NCI-H2029 (cell line): ENCODE measurements at places on chromosomes 5 and 9.

DNA sequence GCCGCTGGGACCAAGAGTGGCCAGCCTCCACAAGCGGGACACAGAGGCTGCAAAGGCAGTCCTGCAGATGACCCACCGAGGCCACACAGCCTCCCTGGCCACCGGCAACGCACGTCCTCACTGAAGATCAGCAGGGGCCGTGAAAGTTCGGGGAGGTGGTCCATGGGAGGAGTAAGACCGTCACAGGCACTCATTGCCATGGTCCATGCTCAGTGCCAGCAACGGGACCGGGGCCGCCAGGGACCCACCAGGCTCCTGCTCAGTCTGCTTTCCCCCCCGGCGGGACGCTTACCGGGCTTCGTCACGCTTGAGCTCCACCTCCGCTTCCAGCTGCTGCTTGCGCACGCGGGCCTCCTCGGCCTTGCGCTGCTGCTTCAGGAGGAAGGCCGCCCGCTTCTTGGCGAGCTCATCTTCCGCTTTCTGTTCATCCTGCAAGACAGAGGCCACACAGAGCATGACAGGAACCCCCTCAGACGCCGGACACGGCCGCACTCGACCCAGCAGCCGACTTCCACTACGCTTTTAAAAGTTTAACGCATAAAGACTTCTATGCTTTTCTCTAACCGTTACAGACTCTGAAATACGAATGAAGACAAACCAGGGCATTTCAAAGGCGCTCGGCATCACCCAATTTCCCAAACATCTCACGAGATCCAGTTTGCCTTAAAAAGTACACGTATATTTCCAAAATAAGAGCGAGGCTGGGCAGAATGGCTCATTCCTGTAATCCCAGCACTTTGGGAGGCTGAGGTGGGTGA lies 88.4 kb downstream of the CAMSAP1 start:
- DNase-seq = no peak

GRCh38 chr9:106846857-106847256 lies 16.1 kb upstream of the ZNF462 start:
- no peak for DNase-seq

DNA sequence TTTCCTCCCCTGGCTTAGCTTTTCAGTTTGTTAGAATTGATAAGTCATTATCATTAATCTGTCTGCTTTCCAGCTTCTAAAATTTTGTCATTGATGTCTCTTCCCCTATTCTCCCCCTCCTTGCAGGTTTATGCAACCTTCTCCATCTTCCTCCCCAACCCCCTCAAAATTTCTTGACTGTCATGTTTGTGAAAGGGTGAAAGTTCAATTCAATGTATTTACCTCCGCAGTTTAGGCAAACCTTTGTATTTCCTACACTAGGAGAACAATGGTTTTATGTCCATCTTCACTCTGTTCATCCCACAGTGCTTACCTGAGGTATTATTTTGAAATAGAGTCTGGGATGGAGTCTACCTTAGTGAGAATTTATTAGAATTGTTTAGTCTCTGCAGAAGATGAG lies 117.9 kb downstream of the ALDH1A1 start:
- DNase-seq = no peak

GRCh38 chr5:157509587-157509986 lies 49.6 kb downstream of the NIPAL4 start:
- no peak for DNase-seq

- no peak for DNase-seq
Measured at GRCh38 chr9:81717747-81718077, 28.4 kb upstream of the TLE1 start.

GRCh38 chr5:97542469-97542868 lies 359.4 kb upstream of the RIOK2 start:
- DNase-seq = no peak

- no peak for DNase-seq
Measured at GRCh38 chr5:31942546-31942945, 231.6 kb downstream of the GOLPH3 start.

DNA sequence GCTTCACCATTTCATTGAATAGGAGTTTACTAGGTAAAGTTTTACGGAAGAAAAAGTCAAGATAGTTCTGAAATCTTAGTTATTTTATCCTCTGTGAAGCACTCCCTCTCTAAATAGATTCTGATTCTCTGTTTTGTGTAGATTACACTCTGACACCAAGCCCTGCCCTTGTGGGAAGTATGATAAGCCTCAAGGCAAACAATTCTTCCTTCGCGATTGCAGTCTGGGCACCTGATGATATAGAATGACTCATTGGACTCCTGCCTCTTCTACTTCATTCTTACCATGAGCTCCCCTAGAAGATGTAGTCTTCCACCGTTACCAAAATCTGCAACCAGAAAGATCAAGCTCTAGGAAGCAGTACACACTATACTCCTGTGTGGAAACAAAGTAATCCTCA lies 626.9 kb upstream of the PTGER4 start:
- no peak for DNase-seq

- no peak for DNase-seq
Measured at GRCh38 chr9:98658951-98659351, 49.8 kb downstream of the GABBR2 start.

DNA sequence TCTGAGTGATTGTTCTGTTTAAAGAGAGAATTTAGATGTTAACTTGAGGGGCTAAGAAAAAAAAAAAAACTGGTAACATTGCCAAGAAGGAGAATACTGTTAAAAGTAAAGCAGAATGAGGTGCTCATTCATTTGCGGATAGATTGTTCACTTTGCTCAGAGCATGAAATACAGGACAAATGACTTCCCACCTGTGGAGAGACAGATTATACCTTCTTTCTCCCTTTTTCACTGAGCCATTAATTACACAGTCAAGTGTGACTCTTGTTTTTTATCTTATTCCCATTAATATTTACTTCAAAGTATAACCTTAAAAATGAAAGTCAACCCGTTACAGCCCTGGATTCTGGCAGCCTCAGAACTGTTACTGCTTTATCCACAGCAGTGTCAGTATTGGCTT lies 264.5 kb downstream of the TAF11L14 start:
- no peak for DNase-seq

GRCh38 chr9:3447788-3448187 lies 78.0 kb downstream of the RFX3 start:
- no peak for DNase-seq

GRCh38 chr5:150320044-150320613 lies 17.4 kb upstream of the ARSI start:
- peak; percentile 37 for DNase-seq

- no peak for DNase-seq
Measured at GRCh38 chr5:126433701-126434100, 10.5 kb downstream of the GRAMD2B start.

DNA sequence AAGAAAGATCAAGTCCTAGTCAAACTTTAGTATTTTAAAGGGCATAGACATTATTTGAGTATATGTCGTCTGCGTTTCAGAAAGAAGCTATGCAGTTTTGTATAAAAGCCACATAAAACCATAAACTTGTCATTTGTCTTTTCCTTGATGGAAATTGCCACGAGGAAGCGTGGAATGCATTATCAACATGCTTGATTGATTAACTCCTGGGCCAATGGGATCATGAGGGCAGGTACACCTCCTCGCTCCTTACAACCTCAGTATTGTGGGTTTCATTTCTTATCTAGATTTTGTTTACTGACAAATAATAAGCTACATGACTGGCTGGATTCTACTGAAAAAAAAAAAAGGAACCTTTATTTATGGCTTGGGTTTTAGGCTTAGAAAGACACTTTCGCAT lies 122.5 kb upstream of the RFX3 start:
- DNase-seq = no peak

GRCh38 chr5:1516615-1517601 lies 6.9 kb downstream of the LPCAT1 start:
- no peak for DNase-seq

DNA sequence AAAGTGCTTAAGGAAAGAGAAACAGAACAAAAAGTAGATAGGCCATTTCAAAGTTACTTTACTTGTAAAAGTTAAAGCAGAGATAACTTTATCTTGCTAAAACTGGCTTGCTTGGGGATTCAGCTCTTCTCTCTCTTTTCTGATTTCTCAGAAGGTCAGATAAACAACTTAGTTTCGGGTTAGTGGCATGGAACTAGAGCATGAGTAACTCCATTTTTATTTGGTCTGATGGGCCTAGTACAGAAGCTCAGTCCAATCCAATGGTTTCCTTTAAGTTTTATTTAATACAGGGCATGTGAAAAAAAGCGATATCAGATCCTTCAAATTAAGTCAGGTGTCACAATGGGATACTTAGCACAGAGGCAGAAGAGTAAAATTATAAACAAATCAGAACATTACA lies 18.8 kb upstream of the GPBP1 start:
- DNase-seq = no peak

- no peak for DNase-seq
Measured at GRCh38 chr9:306907-307306, 92.2 kb downstream of the DOCK8 start.

- DNase-seq = no peak
Measured at GRCh38 chr5:138349852-138350562, 2.5 kb upstream of the KDM3B start.

DNA sequence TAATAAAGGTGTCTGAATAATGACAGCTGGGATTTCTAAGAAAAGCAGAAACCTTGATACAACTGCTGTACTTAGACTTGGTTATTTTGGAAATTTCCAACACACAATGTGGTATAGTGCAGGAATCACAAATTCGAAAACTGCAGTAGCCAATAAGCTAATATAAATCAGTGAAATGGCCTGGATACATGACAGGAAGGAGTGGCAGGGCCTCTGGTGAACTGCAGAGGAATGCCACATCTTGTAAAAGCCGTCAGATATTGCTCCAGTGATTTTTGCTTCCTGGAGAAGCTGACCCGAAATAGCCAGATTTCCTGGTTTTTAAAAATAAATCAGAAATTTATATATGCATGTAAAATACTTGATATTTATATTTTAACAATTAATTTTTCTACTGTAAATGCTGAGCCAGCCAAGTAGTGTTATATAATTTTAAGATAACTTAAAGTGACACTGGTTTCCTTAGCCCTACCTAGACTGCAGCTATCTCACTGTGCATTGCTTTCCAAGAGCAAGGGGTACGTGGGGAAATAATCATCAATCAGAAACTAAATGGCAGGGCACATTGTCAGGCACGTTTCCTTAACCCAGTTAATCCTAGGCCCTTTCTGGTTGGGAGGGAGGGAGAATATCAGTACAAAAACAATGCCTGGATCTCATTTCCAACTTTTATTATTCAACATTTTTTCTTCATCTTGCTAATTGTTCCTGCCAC lies 182.4 kb downstream of the RASEF start:
- no peak for DNase-seq

DNA sequence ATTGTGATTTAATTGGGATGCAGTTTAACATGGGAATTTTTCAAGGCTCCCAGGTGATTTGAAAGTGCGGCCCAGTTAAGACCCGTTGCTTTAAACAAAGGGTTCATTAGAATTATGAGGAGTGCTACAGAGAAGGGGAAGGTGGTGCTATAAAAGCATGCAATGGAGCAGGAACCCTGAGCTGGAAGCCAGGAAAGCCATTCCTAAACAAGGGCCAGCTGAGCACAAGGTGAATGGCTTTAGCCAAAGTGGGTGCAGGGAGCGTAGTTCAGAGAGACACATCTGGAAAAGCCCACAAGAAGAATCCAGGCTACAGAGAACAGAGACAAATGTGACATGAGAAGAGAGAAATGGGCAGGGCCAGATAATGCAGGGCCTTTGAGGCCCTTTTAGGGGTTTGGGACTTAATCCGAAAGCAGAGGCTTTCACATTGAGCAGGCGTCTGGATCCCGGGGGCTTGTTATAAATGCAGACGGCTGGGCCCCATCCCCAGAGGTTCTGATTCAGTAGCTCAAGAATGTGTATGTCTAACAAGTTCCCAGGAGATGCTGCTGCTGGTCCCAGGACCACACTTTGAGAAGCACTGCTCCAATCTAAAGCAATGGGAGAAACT lies 138.1 kb upstream of the WWC1 start:
- DNase-seq = no peak

DNA sequence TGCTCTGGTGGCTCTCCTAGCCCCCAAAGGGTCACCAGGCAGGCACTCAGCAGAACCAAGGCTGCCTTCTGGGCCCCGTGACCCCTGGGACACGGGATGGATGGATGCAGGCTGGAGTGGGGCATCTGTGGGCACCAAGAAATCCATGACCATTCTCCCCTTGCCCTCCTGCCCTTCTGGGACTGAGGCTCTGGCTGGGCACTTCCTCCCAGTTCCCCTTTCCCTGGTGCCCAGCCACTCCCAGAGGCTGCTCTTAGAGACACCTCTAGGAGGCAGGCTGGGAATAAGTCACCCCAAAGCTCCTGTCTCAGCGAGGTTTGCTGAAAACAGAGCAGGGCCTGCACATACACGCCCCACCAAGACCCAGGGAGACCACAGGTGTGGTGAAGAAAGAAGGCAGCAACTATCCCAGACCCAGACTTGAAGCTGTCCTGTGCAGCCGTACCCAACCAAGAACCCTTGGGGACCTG lies 943 bp downstream of the STING1 start:
- DNase-seq = no peak

DNA sequence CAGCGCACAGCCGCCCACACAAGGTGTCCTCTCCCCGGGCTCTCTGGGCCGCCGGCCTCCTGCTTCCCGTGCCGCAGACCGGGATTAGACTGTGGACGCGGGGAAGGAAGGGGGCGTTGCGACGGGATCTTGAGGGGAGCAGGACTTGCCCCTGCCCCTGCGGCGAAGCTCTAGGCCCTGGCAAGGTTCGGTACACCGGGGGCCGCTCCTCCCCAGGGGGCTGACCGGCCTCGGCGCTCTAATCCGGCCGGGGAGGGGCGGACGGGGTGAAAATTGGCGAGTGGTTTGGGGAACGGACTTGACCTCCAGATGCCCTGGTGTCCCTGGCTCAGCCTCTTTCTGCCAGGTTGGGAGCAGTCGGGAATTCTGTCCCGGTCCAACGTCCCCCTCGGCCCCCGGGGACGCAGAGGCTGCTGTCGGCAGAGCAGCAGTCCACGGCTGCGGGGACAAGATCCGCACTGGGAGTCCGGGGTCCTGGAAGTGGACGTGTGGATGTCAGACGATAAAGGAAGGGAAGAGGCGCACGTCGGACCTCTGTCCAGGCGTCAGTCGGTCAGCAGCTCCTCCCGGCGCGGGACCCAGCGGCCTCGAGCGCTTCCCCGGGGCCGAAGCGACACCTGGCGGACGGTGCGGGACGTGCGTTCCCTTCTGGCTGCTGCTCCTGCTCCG lies 1.9 kb upstream of the CNTFR start:
- peak; percentile 40 for DNase-seq

DNA sequence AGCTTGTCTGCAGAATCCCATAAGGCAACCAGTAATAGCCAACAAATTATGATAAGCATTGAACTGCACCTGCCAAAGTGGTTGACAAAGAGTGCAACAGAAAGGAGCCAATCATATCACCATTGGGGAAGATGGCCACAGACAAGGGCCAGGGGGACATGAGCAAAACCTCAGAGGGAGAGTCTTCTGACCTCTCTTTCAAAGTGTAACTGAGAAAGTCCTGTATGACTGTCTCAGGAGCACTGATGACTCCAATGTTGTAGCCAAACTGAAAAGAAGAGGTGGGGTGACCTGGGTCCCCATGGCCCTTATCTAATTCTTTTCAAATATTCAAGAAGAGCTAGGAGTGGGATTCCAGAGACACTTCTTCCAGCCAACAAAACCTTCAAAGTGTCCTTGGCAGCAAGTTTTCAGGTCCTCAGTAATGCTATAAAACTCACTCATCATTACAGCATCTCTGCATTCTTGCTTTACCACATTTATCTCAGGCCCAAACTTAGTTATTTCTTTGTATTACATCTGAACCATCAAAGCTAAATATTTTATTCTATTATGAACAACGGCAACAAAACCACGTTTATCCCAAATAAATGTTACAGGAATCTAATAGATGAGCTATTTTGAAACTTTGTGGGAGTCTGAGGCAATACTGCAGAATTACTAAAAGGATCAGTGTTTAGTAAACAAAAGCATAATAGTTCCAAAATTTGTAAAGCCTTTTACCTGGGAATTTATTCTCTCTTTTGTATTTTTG lies 24.4 kb downstream of the FBLL1 start:
- no peak for DNase-seq

- peak; percentile 74 for DNase-seq
Measured at GRCh38 chr9:134443174-134444037, 117.2 kb downstream of the RXRA start.
